Epithelial cell of proximal tubule (primary cell): ENCODE measurements at places on chromosomes 4 and X. TPM values are rescaled to one million over a fixed set of nuclear protein-coding genes. Genes with fewer than 3 reads are reported as not detected.

SORBS2 gene
- total RNA-seq, result 11.6 and 20.3 TPM in 2 replicates

CCDC158 gene
- total RNA-seq, result 0.17 TPM in 1 of 2 replicates, not detected in the other

UGT2A1 gene
- total RNA-seq, result not detected in 2 replicates

MANBA gene
- total RNA-seq, result 8.1 and 9.1 TPM in 2 replicates

CT83 gene
- total RNA-seq, result not detected in 2 replicates

GLUD2 gene
- 0.17 and 0.72 TPM in 2 replicates for total RNA-seq

SASH3 gene
- not detected in 2 replicates for total RNA-seq

MAMLD1 gene
- 1.5 and 2.5 TPM in 2 replicates for total RNA-seq

HTR2C gene
- total RNA-seq, result not detected in 2 replicates

GRCh38 chr4:28227764-28228163, 1367.1 kb downstream of the STIM2 start:
- no peak for DNase-seq

DNA sequence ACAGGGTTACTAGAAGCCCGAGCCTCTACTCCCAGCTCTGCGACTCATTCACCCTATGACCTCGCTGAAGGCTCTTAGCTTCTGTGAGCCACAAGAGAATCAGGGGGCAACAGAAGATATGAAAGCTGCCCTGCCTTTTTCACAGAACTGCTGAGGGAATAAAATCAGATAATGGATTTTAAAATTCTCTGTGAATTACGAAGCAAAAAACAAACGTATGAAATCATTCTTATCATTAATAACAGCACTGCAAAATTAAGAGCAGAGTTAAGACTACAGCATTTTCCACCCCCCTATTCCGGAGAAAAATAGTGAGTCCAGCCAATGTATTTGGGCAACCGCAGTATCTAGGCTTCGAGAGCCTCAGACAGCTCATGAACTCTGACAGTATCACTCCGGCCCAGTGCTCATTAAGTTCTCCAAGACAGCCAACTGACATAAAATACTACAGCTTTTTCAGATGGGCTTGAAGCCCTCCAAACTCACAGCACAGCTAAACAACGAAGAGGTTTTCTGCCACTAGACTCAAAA, 33.4 kb downstream of the AFAP1 start:
- DNase-seq, result no peak

DNA sequence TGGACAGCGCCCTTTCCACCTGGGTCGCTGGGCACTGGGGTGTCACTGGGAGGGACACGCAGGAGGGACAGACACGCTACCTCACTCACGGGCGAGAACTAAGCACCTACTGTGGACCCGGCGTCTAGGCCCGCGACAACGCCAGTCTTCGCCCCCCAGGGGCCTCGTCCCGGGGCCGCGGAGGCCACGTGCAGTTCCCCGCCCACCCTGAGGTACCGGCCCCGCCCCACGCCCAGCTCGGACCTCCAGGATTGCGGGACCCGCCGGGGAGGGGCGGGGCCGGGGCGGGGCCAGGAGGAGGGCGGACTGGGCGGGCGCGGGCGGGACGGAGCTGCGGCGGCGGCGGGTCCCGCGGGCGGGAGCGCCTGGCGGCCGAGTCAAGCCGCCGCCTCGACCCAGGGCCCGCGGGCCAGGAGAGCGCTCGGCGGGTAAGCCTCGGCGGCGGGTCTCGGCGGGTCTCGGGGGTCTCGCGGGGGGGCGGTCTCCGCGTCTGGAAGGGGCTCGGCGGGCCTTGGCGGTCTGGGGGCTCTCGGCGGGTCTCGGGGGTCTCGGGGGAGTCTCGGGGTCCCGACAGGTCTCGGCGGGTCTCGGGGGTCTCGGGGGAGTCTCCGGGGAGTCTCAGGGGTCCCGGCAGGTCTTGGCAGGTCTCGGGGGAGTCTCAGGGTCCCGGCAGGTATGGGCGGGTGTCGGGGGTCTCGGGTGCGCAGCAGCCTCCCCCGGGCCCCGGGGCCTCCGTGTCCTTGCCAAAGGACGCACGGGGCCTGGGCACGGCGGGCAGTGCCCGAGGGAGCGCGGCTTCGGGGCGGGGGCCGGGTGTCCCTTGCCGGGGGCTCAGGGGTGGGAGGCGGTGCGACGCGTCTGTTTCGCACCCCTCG, at the start of gene SH3BP2:
Gene SH3BP2 (plus strand): TSS at position 375 of the 875 bp plus-strand sequence. CDS start 27,533 bp downstream, outside the sequence.
- DNase-seq, result no peak

DNA sequence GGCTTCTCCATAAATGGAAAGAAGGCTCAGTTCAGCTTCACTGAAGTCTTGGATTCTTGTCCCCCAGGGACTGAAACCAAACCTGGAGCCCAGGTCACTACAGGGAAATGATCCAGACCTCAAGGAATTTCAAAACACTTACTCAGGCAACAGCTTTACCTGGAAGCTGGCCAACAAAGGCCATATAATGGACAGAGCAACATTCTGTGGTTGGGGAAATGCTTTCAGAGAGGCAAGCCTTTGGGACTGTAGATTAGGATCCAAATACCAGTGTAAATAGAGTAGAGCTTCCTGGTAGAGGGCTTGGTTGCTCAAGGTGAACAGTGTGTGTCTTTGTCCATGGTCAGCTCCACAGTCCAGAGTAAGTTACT, 57.0 kb upstream of the PROM1 start:
- peak; percentile 100 for DNase-seq

DNA sequence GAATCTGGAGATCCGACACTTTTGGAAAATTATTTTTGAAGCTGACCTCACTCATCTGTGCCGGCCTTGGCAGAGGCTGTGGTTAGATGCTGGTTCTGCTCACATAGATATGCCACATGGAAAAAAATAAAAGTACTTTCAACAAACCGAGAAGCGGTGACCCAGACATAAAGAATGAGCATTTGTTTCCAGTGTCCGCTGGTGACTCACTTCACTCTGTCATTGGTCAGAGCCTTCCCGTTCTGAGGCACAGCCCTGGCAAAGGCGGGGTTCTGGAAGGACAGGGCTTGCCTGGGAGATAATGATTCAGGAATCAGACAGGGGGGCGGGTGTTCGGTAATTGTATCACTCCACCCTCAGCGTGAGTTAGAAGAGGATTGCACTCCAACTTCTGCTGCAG, 172.4 kb upstream of the MXRA5 start:
- no peak for DNase-seq

DNA sequence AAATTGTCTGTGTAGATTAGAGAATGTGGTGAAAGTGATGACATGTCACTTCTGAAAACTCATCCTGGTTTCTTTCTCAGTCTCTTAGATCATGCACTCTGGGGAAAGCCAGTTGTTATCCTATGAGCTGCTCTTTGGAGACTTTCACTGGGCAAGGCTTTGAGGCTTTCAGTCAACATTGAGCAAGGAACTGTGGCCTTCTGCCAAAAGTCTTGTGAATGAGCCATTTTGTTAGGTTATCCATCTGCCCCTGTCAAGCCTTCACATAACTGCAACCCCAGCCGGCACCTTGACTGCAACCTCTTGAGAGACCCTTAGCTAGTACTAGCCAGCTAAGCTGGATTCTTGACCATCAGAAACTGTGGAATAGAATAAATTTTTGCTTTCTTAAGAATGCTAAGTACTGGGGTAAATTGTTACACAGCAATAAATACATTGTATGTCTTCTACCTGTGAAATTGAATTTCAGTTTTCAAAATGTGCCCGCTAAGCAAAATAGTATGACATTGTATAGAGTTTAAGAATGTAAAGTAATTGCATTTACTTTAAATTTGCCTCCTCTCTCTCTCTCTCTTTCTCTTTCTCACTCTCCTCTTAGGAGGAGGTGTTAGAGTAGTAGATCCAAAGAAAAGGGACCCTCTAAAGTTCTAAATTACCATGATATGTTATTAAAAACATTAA, 1273.0 kb downstream of the RAPGEF2 start:
- no peak for DNase-seq

- no peak for DNase-seq
Observed at GRCh38 chr4:77009511-77010115, 60.1 kb downstream of the SEPTIN11 start.

DNA sequence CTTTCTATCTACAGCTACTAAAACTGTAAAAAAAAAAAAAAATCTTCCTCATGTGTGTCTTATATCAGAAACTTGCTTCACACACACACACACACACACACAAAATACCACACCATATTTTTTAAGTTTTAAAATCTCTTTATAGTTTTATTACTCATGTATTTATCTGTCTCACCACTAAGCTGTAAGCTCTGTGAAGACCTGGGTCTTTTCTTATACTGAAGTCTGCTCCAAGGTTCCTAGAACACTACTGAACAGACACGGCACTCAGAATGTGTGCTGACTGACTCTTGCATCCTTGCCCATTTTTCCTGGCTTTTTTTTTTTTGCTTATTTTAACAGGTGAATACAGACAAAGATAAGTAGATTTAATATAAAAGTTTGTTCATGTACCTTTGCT, 135.6 kb upstream of the CXXC4 start:
- DNase-seq, result no peak

GRCh38 chr4:184613405-184613804, 35.8 kb downstream of the CASP3 start:
- DNase-seq, result no peak

GRCh38 chr4:4792466-4792865, 67.0 kb upstream of the MSX1 start:
- no peak for DNase-seq

- peak; percentile 13 for DNase-seq
Observed at GRCh38 chrX:48891402-48892288, 5.9 kb downstream of the TIMM17B start.

GRCh38 chrX:153609917-153610835, 11.2 kb upstream of the CCNQ start:
- no peak for DNase-seq

DNA sequence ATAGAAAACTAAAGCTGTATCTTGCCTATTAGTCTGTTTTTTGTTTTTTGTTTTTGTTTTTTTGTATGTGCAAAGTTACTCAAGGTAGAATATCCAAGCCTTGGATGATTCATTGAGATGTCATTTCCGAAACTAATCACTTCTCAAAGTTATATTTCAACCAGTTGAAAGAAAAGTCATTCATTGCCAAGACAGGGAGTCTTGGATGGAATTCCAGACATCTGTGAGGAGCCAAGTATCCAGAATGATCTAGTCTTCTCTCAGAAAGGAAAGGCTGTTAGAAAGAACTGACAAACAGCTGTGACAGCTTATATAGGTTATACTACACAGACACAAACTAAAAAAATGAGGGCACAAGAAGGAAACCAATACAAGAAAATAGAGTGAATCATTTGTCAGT, 141.1 kb upstream of the NDST3 start:
- DNase-seq, result peak; percentile 75

DNA sequence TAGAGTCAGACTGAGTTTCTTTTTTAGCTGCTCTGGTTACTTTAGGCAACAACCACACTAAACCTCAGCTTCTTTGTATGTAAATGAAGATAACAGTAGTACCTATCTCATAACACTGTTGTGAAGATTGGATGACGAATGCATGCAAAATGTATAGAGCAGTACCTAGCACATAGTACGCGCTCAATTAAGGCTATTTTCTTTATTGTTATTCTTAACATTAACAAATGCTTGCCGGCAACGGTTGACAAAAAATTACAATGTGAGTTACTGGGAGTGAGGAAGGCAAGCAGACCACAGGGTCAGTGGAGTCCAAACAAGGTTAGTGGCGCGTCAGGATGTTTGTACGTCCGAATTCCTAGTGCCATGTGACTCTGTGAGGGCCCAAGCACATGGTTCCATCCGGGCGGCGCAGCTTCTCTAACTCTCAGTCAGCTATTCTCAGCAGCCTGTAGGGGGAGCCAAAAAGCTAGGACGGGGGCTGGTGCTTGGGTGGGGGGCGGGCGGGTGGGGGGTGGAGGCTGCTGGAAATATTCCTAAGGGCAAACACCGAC, 821 bp upstream of the NALF2 start:
- DNase-seq, result no peak

DNA sequence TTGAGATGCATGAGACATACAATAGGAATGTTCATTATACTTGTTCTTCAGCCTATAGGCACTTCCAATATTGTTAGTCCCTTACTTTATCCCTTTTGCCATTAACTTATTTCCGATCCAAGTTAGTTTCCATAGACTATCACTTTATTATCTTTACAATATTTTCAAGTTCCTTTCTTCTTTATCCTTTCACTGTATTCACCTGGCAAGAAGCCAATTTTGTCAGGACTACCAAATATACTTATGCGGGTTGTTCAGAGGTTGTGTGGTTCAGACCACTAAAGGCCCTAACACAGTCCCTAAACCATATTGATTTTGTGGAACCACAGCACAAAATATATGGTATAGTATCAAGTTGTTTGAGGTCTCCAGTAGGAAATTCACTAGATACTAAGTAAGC, 245.0 kb upstream of the HTR2C start:
- DNase-seq, result no peak

DNA sequence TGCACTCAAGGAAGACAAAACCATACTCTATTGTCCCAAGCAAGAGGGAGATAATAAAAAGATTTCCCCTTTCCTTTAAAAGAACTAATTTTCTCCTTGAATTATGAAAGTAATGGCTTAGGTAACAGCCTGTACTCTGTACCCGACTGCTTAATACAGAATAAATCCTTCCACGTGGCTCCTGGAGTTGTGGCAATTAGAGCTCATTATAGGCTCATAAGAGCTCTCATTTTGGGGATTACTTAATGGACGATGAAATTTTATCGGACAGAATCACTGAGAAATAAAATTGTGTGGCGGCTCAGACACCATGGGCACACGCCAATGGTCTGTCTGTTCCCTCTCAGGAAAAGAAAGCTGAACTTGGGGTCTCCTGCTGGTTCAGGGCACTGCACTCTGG, 2.8 kb upstream of the GSX2 start:
- no peak for DNase-seq

- DNase-seq, result no peak
Observed at GRCh38 chr4:184647266-184648053, 1.8 kb downstream of the CASP3 start.

DNA sequence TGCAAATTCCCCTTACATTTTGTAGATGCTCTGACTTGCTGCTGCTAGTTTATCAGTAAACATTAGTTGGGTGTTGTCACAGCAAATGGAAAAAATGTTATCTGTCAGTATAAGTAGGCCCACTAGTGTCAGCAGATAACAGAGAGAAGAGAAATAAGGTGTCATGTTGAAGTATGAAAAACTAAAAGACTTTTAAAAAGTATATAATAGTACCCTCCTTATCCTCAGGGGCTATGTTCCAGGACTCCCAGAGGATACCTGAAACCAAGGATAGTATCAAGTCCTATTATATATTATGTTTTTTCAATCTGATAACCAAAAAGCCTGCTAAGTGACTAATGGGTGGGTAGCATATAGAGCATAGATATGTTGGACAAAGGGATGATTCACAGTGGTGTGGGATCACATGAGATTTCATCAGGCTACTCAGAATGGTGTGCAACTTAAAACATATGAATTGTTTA, 11.6 kb upstream of the BMP2K start:
- no peak for DNase-seq
